T-cell (primary cell): ENCODE measurements at places on chromosomes 2 and 18. TPM values are rescaled to one million over a fixed set of nuclear protein-coding genes. Genes with fewer than 3 reads are reported as not detected.

DNA sequence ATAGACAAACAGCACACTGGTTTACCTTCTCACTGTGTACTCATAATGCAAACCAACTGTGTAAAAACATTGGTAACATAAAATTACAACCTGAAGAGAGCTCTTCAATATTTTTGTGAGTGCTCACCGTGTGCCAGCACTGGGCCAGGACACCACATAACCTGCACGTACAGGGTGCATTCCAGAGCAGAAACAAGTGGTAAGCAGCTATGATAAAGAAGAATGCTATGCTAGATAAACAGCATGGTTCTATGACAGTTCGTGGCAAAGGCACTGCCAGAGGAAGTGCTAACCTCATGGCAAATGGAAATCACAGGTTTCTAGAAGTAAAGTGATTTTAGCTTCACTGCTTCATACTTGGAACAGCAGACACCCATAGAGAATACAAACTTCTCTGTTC is 343.5 kb downstream of the MTX2 start:
- H3K36me3 ChIP-seq: no peaks in the 10 kb centered on the region
- no peak for DNase-seq
- H3K4me1 ChIP-seq: no peaks in the 10 kb centered on the region

DNA sequence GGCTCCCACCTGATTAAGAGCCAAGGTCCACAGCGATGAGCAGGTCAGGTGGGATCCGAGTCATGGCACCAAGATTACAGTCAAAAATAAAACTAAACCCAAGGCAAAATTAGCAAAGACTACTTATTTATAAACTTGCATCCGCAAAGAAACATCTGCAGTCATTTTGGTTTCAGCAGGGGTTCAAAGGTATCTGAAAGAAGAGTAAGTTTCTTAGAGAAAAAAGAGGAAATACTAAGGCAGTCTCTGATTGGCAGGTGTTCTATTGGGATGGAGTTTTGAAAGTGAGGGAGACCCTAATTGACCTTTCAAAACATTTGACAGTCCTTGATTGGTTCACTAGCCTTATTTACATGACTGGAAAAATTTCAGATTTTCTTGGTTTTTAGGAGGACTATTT is 11.0 kb upstream of the PLB1 start:
- no peak for DNase-seq
- no peaks in the 10 kb centered on the region for H3K36me3 ChIP-seq
- H3K27ac ChIP-seq: no peak overlapping the region
- H3K4me1 ChIP-seq: no peaks in the 10 kb centered on the region

DCDC2C gene
- not detected for total RNA-seq

DNA sequence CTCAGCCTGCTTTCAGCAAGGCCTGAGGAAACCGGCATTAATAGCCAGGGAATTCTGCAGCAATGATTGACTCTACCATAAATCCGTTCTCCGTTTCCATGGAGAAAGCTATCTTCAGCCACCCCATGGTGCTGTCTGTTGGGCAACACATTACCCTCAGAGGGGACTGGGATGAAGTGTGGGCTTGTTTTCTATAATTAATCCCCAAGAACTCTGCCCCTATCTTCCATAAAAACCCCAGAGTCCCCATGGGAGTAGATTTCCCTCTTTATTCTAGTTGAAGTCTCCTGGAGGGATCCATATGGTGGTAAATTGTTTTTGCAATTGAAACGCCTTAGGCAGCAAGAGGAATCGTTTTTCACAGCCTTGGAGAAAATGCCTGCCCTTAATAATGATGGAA is 9.2 kb downstream of the G6PC2 start:
- no peak overlapping the region for H3K27ac ChIP-seq
- H3K4me1 ChIP-seq: peaks cover 4% of the 10 kb centered on the region
- no peak overlapping the region for H3K4me3 ChIP-seq

POTEI gene
- not detected for total RNA-seq
